Activated naive CD4-positive, alpha-beta T cell treated with anti-CD3 and anti-CD28 coated beads for 36 hours (primary cell): ENCODE measurements at places on chromosomes 3 and 15.

- no peak for DNase-seq
These were observed 6.7 kb downstream of the COLQ start for GRCh38 chr3:15514663-15515340.

GRCh38 chr3:127209840-127210653 is 17.1 kb downstream of the PRR23E start:
- no peak for DNase-seq

DNA sequence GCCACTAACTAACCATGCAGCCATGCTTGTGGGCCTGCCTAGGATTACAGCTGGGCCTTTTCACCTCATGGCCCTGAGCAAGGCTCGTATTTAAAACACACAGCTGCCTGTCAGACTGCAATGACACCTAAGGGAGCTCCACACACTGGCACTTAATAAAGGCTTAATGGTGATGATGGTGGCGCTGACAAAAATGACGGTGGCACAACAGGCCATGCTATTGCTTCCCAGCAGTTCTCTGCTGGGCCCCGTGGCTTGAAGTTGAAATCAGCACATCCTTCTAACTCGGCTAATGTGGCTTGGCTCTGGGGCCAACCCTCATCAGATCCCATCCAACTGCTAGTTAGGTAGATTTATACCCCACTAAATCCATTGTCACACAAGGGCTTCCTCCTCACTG is 112.9 kb downstream of the FHIT start:
- no peak for DNase-seq

DNA sequence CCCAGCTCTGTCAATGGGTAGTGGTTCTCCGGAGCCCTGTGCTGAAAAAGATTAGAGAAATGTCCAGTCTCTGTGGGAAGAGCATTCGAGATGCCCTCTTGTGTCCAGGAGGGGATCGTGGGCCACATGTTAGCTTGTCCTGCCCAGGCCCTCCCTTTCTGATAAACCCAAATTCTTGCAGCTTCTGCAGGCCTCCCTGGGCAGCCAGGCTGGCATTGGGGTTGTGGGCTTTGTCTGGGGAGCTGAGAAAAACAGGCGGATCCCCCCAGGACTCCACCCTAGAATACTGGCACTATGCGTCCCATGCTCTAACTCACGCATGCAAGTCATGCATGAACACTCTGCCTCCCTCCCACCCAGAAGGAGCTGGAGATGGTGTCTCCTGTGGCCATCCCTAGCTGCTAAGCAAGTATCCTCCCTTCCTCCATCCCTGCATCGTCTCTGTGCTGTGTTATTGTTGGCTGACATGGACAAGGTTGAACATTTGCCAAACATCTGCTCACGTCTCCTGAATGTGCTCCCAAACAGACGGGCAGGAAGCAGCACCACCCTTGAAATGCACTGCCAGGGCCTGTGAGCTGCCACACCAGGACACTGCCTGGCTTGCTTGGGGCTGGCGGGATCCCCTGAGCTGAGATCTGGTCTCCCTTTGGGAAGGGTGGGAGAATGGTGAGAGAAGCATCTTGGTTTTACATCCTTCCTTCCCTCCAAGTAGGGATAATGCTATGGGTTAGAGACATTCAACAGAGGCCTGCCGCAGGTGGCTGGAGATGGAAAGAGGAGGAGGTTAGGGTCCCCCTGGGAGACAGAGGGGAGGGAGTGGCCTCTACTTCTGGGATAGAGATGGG is 26.5 kb downstream of the CFAP161 start:
- no peak for DNase-seq

DNA sequence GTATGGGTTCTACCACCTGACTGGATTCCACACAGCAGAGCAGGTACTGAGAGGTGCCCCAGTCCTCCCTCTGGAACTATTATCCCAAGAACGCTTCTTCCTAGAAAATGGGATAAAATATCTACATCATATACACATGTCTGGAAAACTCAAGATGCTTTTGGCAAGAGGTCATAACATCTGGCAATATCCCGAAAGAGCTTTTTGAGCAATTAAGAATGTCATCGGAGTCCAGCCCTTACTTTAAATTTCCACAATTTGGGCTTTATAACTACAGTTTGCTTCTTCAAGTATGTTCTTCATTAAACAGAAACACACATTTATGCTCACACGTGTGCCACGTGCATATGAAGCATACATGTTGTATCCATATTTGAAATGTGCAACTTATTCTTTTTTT is 365.9 kb upstream of the THBS1 start:
- DNase-seq, result no peak

DNA sequence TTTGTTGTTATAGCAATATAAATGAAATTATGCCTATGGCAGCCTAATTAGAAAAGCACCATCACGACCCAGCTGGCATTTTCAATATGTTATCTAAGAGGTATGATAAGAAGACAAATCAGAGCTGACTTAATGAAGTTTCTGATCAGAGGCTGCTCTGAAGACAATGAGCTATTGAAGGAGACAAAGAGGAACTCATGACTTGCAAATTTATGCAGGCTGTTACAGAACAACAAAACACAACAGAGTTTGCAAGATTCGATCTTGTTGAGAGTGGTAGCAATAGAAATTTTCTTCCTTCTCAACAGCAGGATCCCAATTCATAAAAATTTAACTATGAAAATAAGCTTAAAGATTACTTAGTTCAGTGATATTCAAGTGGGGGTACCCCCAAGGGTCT is 7.7 kb downstream of the CCDC54 start:
- DNase-seq, result no peak

DNA sequence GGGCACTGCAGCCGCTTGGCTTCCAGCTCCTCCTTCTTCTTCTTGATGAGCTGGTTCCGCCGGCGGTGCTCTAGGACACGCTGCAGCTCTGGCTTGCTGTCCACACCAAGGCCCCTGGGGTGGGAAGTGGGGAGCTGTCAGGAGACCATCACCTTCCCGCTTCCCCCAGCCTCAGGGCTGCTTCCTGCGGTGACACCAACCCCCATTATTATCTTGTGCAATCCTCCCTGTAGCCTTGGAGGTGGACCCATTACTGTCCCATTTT is 10.0 kb downstream of the FAM107A start:
- DNase-seq, result no peak

- no peak for DNase-seq
These were observed 113.1 kb downstream of the THSD4 start for GRCh38 chr15:71228403-71228802.

- DNase-seq, result no peak
These were observed 18.4 kb upstream of the TRA2B start for GRCh38 chr3:185956244-185956643.

DNA sequence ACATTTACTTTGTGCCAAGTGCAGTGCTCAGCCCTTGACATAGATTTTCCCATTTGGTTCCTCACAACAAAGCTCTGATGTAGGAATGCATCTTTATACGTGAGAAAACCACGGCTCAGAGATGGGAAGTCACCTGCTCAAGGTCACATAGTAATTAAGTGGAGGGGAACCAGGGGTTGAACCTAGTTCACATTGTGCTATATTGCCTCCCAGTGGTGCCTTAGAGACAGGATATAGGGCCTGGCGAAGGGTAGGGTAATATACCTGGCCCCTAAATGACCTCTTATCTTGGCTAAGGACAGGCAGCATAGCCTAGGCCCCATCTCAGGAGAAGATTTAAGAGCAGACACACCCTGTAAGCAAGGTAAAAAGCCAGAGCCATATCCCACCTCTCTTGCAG is 71.5 kb downstream of the FOXP1 start:
- peak; percentile 59 for DNase-seq

DNA sequence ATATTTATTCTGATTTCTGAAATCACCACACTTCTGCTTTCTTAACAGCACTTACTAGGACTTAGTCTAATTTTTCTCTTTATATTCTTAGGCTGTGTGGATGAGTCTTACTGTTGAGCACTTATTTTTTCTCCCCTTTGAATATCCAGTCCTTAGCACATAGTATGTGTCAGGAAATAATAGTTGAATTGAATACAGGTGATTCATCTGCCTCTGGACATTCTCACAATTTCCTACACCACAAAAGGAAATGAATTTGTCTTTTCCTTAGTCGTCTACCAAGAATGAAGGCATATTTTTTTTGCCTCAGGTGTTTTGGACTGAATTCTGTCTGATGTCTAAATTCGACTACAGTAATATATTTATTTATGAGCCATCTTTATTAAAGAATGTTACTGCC is 204.2 kb downstream of the GHSR start:
- no peak for DNase-seq

- peak; percentile 25 for DNase-seq
These were observed 117.5 kb upstream of the ARHGEF3 start for GRCh38 chr3:56919137-56919796.

DNA sequence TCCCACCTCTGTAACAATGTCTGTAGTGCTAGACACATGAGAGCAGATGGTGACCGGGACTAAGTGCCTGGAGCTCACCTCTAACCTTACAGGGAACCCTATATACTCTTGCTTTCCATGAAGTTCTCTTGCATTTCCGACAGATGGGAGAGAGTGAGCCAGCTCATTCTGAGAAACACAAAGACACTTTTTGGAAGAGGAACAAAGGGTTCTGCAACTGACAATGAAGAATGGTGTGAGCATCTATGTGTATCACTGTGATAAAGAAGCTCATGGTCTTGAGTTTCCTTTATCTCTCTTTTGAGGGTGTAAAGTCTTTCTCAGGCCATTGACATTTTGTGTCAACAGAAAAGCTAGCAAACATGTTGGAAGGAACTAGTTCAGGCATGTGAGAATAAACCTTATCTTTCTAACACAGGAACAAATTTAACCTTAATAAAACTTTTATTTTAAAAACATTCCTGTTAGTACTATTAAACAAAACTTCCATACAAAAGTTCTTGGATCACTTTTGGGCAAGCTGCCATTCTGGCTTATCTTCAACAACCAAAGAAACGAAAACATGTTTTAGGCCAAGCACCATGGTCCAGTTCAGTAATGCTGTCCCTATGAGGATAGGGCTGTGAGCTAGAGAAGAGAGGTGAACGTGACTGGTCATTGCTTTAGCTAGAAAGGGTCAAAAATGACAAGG is 142.7 kb downstream of the THRB start:
- DNase-seq, result no peak

DNA sequence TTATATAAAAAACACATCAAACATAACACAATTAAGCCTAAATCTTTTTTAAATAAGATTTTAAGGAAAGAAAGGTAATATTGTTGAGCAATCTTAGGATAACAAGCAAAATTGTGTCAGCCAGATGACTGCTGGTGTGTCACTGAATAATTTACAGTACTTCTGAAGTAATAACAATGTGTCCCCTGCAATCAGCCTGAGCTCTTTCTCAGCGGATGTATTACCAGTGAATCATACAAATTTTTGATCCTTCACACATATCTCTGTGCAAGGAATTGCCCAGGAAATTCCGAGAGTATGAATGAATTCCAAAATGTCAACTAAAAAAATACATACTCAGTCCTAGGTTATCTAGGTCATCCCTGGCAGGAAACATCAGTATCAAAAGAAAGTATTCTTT is 76.6 kb upstream of the PTX3 start:
- no peak for DNase-seq

DNA sequence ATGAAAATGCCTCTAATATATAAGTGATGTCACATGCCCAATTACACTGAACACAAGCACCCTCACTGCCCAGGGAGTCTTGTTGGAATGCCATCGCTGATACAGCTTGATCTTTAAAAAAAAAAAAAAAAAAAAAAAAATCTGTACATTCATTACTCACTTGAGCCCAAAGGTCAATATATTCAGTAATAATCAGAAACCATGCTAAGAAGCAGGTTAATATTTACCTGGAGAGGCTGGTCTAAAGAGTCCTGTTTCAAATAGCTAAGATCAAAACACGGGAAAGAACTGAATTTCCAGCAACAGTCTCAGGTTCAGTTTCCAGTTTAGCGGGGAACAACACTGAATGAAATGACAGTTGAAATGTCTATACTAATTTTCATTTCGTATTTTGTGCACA is 109.9 kb downstream of the UACA start:
- DNase-seq, result no peak

DNA sequence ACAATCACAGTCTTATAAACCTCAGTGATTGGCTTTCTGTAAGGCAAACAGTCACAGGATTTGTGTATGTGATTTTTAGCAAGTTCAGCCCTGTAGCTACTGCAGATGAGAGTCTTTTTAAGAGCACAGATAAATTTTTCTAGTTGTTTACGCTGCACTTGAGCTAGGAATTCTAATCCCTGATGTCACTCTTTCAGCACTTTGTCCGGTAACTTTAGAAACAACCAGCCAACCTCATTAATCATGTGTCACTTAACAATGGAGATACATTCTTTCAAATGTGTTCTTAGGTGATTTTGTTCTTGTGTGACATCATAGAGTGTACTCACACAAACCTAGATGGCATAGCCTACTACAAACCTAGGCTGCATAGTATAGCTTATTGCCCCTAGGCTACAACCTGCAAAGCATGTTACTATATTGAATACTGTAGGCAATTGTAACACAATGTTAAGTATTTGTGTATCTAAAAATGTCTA is 36.8 kb upstream of the GOLGA6L2 start:
- DNase-seq, result no peak

DNA sequence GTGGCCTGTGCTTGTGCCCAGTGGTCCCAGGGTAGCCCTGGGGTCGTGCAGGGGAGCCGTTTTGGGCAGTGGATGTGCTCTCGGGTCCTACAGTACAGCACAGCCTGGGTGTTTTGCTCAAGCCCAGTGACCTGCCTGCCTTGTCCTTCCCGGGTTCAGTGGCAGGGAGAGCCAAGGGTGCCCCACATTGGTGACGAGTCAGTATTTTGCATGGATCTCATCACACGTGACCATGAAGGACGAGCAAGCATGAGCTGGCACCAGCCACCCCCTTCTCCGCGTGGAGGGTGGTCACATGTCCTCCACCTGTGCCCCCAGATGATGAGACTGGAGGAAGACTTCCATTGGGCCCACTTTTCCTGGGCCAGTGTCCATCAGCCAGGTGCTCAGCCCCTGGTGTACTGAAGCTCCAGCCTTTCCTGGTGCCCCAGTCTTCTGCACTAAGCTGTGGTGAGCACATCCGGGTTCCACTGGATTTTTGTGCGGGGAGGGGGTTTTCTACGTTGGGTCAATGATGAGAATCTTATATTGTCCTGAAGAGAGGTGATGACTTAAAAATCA is 197.5 kb downstream of the UBE3A start:
- DNase-seq, result no peak
